T47D (cell line): ENCODE measurements at places on chromosomes 13 and 19.

- no peak for DNase-seq
Observed at GRCh38 chr13:45576466-45576865, 39.1 kb downstream of the ERICH6B start.

DNA sequence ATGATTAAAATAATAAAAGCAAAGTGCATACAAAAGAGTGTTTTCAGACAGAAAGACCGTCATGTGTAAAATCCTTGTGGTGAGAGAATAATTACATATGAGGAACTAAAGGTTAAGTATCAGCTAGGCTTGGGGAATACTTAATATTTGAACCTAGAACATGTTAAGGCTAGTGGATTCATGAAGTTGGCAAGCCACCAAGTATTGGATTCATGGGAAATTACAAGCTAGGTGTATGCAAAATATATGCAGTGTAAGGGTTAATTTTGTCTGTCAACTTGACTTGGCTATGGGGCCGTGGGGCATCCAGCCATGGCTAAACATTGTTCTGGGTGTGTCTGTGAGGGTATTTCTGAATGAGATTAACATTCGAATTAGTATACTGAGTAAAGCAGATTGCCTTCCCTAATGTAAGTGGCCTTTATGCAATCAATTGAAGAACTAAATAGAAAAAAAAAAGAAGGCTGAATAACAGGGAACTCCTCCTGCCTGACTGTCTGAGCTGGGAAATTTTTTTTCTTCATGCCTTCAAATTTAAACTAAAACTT, 533.5 kb upstream of the KLF12 start:
- DNase-seq = no peak

DNA sequence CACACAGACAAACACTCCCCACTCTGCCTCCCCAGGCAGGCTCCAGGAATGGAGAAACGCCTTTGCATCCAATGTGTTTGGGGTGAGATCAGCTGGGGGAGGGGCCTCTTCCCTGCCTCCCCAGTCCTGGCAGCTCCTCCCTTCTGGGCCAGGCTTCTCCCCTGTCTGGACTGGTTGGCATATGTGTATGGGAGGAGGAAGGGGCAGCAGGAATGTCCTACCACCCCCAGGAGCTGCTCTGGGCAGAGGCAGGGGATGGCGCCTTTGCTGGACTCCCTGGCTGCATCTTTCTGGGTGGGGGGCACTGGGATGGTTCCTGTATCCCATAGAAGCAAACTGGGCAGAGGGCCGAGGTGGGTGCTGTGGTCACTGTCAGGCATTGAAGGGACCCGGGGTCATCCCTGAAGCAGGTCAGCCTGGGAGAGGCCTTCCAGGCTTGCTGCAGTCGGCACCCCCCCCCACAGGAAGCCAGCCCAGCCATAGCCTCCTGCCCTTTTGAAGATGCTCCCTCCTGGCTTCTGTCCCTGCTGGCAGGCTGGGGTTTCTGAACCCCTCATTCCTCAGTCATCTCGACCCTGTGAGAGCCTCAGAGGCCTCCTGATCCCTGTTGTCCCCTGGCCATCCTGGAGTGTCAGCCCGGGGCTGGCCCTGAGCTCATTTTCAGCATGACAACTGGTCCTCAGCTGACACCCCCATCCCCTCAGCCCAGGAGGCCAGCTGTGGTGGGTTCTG, 21.2 kb upstream of the SLC7A10 start:
- DNase-seq = no peak

- DNase-seq = no peak
Observed at GRCh38 chr13:114279146-114279545, 2.3 kb upstream of the UPF3A start.

- DNase-seq = no peak
Observed at GRCh38 chr19:15123031-15123890, 16.1 kb downstream of the SYDE1 start.

DNA sequence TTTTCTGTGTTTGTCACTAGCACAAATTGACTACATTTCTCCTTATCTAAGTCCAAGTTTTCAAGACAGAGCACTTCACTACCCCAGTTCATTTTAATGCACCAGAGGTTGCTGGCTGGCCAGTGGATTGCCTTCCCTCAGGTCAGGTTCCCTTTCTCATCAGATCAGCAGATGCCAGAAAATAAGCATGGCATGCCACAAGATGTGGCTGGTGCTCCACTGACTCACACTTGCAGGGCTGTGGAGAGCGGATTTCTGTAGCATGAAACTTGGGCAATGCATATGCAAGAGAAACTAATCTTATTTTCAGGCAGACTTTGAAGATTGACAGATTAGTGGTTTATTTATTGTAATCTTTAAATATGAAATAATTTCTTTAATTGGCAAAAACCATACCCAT, 79.5 kb downstream of the RUBCNL start:
- no peak for DNase-seq

GRCh38 chr13:73340069-73340468, 281.3 kb downstream of the KLF5 start:
- no peak for DNase-seq

- no peak for DNase-seq
Observed at GRCh38 chr19:32347573-32347972, 2.2 kb downstream of the ZNF507 start.

DNA sequence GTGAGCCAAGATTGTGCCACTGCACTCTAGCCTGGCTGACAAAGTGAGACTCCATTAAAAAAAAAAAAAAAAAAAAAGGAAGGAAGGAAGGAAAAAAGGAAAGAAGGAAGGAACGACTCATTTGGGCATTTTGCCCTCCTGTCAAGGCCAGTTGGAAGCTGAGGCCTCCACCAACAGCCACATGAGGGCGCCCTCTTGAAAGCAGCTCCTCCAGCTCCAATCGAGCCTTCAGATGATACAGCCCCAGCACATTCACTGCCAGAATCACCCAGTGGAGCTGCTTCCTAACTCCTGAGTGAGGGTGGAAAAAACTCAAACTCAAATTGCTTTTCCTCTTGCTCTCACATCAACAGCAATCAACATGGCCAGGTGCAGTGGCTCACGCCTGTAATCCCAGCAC, 40.9 kb downstream of the GNG7 start:
- DNase-seq = no peak

GRCh38 chr13:23505007-23505406, 65.2 kb upstream of the TNFRSF19 start:
- DNase-seq = no peak

- no peak for DNase-seq
Observed at GRCh38 chr19:48661711-48662090, 11.1 kb downstream of the NTN5 start.

GRCh38 chr19:56191115-56191514, 6.5 kb downstream of the ZSCAN5B start:
- DNase-seq = no peak

DNA sequence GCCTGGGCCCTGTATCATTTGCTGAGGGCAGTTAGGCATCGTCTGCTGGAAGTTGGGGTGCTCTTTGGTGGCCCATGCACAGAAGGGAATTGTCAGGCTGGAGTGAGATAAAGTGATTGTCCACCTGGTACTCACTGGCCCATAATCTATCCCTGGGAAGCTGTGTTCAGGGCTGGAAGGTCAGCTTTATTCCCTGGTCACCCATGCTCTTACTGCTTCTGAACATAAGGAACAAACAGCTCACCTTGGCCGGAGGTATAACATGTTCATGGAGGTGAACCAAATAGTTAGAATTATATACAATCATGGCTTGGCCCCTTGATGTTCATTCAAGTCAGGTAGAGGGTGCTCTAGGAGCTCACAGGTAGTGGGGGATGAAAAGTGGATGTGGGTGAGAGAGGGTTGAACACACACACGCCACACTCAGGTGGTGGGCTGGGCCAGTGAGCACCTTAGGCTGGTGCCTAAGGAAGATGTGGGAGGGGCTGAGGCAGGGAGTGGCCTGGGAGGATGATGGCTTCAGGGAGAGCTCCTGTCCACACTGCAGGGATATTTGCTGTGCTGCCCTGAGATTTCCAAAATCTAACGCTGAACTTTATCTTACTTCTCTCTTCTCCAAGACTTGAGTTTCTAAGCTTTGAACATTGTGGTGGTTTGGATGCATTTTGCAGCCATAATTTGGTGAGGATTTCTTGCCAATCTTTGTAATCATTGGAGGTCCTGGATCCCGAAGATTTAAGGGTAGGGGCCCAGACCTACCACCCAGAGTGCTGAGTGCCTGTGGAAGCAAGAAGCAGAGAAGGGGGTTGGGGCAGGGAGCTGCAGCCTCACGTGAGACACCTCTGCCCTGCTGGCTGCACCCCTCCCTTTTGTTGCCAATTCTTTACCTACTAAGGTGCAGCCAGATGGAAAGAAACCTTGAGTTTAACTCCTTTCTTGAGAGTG, 420.6 kb downstream of the ZNF536 start:
- no peak for DNase-seq

DNA sequence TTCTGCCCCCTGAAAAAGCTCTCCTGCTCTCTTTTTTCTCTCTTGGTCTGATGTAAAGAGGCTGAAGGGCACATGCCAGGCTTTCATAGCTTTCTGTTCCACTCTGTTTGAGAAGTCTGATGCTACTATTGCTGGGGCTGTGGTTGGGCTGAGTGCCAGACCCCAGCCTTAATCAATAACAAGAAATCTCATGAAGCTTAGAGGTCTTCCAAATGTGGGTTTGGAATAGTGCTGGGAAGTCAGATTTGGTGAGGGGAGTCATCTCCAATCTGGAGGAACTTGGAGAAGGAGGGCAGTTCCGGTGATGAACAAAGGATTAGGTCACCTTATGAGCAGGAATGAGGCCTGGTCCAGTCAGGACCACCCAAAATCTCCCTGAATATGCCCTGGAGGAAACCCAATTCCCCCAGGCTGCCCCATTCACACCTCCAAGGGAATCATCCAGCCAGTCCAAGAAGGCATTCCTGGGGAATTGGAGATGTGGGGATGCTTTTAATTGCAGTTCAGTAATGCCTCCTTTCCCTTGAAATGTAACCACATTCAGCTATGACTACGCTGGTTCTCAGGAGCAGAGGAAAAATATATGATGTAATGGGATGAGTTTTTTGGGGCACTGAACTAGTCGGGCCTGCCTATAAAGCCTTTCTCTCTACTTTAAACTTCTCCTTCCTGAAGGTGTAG, 102.0 kb downstream of the STARD13 start:
- DNase-seq = no peak

GRCh38 chr19:17326595-17326966, 8.1 kb downstream of the ANO8 start:
- no peak for DNase-seq

DNA sequence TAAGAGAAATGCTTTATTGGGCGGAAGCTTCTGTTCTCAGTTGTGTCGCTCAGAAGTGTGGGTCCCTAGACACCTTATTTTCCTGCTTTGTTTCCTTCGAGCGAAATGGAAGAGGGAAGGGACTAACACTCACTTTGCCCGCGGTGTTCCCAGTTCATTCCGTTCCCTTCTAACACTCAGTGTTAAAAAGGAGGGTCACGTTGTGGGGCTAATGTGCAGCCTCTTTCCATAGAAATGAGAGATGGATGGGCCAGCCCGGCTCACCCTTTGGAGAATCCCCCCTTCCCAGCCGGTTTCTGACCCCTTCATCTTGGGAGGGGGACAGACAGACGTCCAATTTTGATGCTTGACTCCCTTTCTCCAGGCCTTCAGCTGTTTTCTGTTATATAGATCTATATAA, 2.3 kb downstream of the ATP11A start:
- DNase-seq = no peak

GRCh38 chr13:105960326-105960725, 575.1 kb downstream of the EFNB2 start:
- DNase-seq = no peak

- DNase-seq = no peak
Observed at GRCh38 chr19:36577271-36577996, 4.3 kb upstream of the ZNF529 start.

- no peak for DNase-seq
Observed at GRCh38 chr19:48553676-48554384, 1.9 kb downstream of the SULT2B1 start.

DNA sequence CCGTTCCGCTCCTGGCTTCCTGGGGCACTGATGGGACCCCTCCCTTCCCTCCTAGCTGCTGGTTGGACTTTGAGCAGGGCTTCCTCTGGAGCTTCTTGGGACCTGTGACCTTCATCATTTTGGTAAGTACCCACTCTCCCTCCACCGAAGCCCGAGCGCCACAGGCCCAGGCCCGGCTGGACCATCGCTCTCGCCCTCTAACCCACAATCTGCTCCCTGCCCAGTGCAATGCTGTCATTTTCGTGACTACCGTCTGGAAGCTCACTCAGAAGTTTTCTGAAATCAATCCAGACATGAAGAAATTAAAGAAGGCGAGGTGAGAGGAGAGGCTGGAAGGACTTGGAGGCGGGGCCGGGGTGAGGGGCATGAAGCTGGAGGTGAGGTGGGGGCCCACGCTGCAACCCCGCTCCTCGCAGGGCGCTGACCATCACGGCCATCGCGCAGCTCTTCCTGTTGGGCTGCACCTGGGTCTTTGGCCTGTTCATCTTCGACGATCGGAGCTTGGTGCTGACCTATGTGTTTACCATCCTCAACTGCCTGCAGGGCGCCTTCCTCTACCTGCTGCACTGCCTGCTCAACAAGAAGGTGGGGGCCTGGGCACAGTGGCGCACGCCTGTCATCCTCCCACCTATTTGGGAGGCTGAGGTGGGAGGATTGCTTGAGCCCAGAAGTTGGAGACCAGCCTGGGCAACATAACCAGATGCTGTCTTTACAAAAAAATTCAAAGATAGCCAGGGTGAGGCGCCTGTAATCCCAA, 12.3 kb downstream of the DDX39A start:
- peak; percentile 52 for DNase-seq

DNA sequence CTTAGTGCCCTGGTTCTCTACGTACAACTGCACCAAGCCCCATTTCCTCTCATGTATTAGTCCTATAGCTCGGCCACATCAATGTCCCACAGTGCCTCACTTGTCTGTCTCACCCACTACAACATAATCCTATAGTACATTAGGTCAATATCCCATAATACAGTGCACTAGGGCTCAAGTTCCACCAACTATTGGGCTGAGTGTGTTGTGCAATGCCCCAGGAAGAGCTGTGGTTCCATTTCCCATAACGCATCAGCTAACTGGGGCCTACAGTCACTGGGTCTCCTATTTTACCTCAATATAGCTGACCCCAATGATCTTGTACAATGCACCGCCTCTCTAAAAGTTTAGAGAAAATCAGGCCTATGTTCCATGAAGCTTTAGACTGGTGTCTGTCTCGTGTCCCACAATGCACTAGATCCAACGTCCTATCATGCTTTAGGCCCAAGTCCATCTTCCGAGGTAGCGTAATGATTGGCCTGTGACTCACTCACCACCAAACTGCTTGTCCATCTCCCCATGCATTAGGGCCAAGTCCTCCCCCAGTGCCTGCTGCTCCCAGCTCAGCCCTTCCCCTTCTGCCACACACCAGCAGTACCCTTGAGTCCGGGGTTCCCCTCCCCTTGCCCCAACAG, 21.8 kb downstream of the TSKS start:
- DNase-seq = no peak
